ENCODE measurements at places on chromosomes 1 and 21. TPM values are rescaled to one million over a fixed set of nuclear protein-coding genes. Genes with fewer than 3 reads are reported as not detected.

- H3K27me3 ChIP-seq, result no peaks in the 10 kb centered on the region
- no peaks in the 10 kb centered on the region for H3K36me3 ChIP-seq
- DNase-seq, result no peak
Measured at GRCh38 chr1:9401080-9401453, 108.4 kb downstream of the SPSB1 start.

DNA sequence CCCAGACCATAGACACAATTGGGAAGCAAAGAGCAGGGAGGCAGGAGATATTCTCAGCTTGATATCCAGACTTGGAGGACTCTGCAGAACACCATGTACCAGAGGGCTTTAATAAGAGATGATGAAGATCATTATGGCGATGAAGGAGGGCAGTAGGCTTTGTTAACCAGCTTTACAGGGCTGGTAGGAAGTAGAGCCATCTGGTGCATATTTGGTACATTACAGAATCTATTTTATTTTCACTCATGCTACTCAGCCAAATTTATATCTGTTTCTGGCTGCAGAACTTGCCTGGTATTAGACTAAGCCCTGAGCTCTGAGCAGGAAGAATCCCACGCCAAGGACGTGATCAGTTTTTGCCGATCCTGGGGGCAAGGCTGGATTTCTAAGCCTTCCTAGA lies 61.8 kb upstream of the SYT6 start:
- no peaks in the 10 kb centered on the region for H3K36me3 ChIP-seq
- H3K27ac ChIP-seq, result no peak overlapping the region
- no peak for DNase-seq

DNA sequence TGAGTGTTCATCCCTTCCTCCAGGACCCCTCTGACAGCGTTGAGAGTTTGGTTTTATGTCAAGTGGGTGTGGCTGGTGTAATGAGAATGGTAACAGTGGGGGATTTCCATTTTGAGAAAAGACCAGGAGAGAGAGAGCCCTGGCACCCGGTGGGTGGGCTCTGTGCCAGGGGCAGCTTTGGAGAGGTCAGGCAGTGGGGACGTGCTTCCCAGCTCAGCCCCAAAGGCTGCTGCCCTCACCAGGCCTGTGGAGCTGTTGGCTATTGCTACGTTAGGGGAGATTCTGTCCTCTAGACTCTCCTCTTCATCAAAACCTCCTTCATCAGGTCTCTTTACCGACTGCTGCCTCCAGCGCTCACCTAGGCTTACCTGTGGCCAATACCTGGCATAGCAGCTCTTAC lies 176.3 kb downstream of the PTPRU start:
- H3K36me3 ChIP-seq, result no peaks in the 10 kb centered on the region
- no peaks in the 10 kb centered on the region for H3K4me1 ChIP-seq
- DNase-seq, result no peak
- no peak overlapping the region for H3K4me3 ChIP-seq
- no peak overlapping the region for H3K27ac ChIP-seq

Gene MCM3AP
- 95.0 TPM for total RNA-seq

GRCh38 chr1:219505886-219506285 lies 107.0 kb downstream of the ZC3H11B start:
- H3K27ac ChIP-seq, result no peak overlapping the region
- no peaks in the 10 kb centered on the region for H3K4me1 ChIP-seq
- no peak for DNase-seq
- H3K4me3 ChIP-seq, result no peak overlapping the region

- no peaks in the 10 kb centered on the region for H3K27me3 ChIP-seq
- H3K4me1 ChIP-seq, result no peaks in the 10 kb centered on the region
- no peak overlapping the region for H3K27ac ChIP-seq
- peaks cover 6% of the 10 kb centered on the region for H3K36me3 ChIP-seq
- no peak overlapping the region for H3K4me3 ChIP-seq
- DNase-seq, result no peak
Measured at GRCh38 chr1:12296623-12297022, 66.8 kb downstream of the VPS13D start.

GRCh38 chr1:79364896-79365295 lies 358.4 kb upstream of the ADGRL4 start:
- no peak overlapping the region for H3K27ac ChIP-seq
- no peak for DNase-seq
- H3K4me1 ChIP-seq, result no peaks in the 10 kb centered on the region
- no peak overlapping the region for H3K4me3 ChIP-seq
- H3K27me3 ChIP-seq, result no peaks in the 10 kb centered on the region

Gene SDHC
- 221 TPM for total RNA-seq

DNA sequence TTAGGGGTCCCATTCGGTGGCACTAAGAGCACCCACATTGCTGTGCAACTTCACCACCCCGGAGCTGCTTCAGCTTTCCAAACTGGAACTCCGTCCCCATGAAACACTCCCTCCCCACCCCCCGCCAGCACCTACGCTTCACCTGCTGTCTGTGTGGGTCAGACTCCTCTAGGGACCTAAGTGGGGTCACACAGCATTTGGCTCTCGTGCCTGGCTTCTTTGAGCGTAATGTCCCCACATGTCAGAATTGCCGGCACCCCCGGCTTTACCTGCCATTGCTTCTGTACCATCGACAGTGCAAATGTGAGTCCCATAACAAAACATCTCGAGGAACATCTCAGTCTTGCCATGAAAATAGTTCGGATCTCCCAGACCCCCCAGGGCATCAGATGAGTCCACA lies 35.9 kb upstream of the AGPAT3 start:
- no peak overlapping the region for H3K27ac ChIP-seq
- no peak overlapping the region for H3K4me3 ChIP-seq
- H3K36me3 ChIP-seq, result no peaks in the 10 kb centered on the region
- DNase-seq, result no peak
- H3K4me1 ChIP-seq, result no peaks in the 10 kb centered on the region

Data from Panc1 (cell line).